Mucosa of descending colon (tissue), 3 donors: ENCODE measurements at places on chromosomes 6 and 20. TPM values are rescaled to one million over a fixed set of nuclear protein-coding genes. Genes with fewer than 3 reads are reported as not detected.

- no peak for DNase-seq
Measured at GRCh38 chr6:22328474-22328873, 31.6 kb upstream of the PRL start.

- no peak for DNase-seq
Measured at GRCh38 chr20:16020971-16021370, 552.3 kb downstream of the KIF16B start.

GRCh38 chr6:5125152-5126006 is 40.2 kb downstream of the PPP1R3G start:
- DNase-seq, result no peak

DTD1 gene
- total RNA-seq, result 14.1 TPM

GRCh38 chr20:46928580-46929132 is 34.0 kb downstream of the EYA2 start:
- DNase-seq, result no peak

DNA sequence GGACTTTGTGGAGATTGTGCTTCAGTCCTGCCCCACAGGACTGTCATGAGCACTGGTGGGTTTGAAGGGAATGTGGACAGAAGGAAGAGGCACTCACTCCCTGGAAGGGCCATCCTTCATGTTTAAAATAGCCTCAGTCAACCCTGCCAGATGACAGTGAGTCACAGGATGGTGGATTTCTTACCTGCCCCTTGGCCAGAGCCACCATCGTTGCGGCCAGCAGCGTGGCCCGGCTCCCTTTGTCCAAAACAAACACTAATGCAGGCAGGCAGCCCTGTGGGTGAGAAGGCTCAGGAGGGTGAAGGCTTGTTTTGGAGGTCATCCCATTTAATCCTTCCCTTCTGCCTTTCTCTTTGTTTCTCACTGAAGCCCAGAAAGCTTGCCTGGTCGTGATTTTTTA is 422.7 kb downstream of the CD83 start:
- no peak for DNase-seq

- DNase-seq, result no peak
Measured at GRCh38 chr6:130105996-130106704, 87.8 kb downstream of the L3MBTL3 start.

DNA sequence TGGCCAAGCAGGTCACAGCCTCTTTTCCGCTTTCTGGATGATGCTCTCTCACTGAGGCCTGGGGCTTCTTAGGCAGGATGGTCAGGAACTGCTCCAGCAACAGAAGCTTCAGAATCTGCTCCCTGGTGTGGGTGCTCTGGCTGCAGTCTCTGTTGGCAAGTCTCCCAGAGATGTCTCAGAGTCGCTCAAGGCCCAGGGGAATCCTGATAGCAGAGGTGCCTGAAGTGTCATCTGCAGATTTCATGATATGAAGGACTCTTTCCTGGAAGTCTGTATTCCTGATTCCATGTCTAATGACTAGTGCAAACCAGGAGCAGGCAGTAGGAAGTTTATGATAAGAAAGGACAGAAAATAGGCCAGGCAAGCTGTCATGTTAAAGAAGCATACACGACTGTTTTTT is 20.3 kb downstream of the ZSCAN31 start:
- no peak for DNase-seq

DNA sequence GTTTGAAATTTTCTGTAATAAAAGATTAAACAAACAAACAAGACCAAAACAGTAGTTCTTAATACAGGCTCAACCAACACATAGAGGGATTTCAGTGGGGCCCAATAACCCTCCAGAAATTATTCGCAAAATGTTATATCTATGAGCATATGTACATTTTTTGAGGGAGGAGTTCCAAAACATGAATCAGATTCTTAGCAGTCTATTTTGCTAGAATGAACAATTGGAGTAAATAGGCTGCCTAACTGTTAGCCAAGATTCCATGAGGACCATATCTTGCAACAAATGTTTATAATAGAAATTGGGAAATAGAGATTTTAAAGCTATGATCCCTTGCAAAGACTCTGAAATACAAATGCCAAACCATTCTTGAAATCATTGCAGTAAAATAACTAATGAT is 186.3 kb downstream of the AKAP7 start:
- DNase-seq, result no peak

GNAS-AS1 gene
- 1.4 TPM for total RNA-seq

GRCh38 chr6:92586236-92586977 is 833.0 kb downstream of the EPHA7 start:
- no peak for DNase-seq

PGBD1 gene
- 1.9 TPM for total RNA-seq

DNA sequence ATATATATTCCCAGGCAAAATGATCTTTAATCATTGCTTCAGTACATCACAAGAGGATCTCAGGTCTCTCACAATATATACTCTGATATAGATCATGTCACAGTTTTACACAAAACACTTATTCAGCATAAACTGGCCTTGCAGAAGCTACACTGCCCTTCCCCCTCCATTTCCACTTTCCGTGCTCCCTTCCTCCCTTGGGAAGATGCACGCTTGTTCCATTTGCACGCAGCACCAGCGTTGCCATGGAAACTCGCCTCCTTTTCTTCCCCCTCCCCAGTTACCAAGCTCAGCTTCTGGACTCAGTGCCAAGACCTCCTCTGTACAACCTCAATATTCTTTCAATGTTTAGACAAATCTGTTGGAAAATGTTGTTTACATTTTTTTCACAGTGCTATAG is 154.6 kb downstream of the RFPL4B start:
- no peak for DNase-seq

NINL gene
- 1.8 TPM for total RNA-seq

GRCh38 chr6:144298194-144298593 is 13.1 kb downstream of the UTRN start:
- DNase-seq, result no peak

DNA sequence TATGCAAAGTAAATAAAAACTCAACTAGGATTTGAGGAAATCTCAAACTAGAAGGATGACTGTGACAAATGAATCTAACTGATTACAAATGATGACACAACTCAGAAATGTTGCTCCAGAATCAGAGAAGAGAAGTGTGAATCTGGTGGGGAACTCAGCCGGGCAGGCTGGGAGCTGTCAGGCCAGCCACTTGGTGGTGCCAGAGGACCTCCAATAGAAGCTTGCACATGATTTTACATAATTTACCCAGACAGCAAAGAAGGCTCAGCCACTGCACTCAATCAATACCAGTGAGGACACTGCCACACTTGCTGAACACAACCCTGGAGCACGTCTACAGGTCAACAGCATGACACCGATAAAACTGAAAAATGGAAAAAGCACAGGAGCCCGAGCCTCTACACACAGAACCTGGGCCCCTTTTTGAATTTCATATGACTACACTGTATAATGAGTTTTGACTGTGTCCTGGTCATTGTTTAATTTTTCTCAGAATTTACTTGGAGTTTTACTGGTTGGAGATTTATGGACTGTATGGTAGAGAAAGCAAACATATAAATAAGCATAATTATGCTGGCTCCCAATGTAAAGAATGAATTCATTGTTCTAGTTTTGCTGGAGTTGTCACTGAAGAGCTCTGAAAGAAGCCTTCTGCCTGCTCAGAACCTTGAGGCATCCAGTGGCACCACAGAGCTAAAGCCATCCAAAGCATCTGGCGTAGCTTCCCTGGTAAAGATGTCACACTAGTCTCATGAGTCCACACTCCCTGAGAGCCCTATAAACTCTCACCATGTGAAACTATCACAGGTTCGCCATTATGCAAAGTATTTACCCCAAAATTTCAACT is 296.5 kb downstream of the THBS2 start:
- DNase-seq, result peak; percentile 77

DNA sequence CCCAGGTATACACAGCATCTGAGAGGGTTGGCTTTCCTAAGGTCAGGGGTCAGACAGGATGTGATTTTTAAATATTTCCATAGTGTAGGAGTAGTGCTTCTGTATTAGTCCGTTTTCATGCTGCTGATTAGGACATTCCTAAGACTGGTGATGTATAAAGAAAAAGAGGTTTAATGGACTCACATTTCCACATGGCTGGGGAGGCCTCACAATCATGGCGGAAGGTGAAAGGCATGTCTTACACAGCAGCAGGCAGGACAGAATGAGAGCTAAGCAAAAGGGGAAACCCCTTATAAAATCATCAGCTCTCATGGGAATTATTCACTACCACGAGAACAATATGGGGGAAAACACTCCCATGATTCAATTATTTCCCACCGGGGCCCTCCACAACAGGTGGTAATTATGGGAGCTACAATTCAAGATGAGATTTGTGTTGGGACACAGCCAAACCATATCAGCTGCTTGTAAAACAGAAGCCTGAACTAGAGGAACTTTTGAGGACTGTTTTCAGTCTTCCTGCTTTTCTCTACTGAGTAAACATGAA is 91.0 kb upstream of the MEI4 start:
- peak; percentile 44 for DNase-seq

- DNase-seq, result no peak
Measured at GRCh38 chr6:83252719-83253118, 59.6 kb downstream of the RWDD2A start.

C6orf141 gene
- total RNA-seq, result 4.1 TPM

TRIM10 gene
- 7.8 TPM for total RNA-seq

SCRT2 gene
- total RNA-seq, result not detected

MYLK4 gene
- 0.41 TPM for total RNA-seq

EPPIN gene
- total RNA-seq, result not detected

DNA sequence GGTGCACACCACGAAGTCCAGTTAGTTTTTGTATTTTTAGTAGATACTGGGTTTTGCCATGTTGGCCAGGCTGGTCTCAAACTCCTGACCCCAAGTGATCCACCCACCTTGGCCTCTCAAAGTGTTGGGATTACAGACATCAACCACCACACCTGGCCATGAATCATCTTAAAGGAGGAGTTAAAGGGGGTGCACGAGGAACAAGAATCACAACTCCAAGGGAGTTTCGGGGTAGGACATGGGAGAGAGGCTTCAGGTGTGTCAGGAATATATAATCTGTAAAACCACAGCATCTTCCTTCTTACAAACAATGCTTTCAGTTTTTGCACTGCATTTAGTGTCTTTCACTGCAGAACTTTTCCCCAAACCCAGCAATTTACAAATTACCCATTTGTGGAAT is 137.4 kb upstream of the SGK1 start:
- DNase-seq, result no peak

GRCh38 chr6:79544299-79544927 is 7.2 kb upstream of the LCA5 start:
- DNase-seq, result no peak

DNA sequence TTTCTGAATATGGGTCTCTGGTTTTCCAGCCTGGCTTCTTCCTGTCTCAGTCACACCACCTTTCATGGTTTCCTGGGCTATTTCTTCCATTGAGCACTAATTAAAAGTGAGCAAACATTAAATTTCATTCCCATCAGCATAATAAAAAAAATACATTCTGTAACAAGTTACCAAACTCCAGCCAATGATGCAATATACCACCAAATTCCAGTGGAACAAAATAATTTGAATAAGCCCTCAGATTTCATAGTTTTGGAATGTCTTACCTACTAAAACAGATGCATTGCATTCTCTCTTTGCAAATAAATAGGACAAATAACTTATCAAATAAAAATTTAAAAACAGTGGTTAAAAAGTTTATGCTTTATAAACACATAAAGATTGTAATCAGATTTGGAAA is 97.8 kb upstream of the PRDM1 start:
- no peak for DNase-seq

COL11A2 gene
- 0.52 TPM for total RNA-seq

DNA sequence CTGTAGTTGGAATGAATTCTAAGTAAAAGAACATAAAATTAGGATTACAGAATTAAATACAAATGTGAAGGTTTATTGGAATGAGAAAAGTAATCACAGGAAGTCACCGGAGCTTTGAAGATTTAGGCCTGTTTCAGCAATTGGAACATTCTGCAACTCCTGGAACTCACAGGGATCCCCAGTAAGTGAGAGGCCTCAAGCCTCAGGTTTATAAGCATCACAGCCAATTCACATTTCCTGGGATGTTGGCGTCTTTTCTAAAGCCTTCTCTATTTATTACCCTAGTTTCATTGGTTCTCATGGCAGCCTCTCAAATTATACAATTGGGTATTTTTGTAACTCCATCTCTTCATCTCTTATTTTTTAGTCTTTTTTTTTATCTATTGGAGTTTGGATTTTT is 90.4 kb upstream of the HIVEP1 start:
- DNase-seq, result no peak

- no peak for DNase-seq
Measured at GRCh38 chr20:4763723-4764510, 42.2 kb downstream of the PRND start.

DNA sequence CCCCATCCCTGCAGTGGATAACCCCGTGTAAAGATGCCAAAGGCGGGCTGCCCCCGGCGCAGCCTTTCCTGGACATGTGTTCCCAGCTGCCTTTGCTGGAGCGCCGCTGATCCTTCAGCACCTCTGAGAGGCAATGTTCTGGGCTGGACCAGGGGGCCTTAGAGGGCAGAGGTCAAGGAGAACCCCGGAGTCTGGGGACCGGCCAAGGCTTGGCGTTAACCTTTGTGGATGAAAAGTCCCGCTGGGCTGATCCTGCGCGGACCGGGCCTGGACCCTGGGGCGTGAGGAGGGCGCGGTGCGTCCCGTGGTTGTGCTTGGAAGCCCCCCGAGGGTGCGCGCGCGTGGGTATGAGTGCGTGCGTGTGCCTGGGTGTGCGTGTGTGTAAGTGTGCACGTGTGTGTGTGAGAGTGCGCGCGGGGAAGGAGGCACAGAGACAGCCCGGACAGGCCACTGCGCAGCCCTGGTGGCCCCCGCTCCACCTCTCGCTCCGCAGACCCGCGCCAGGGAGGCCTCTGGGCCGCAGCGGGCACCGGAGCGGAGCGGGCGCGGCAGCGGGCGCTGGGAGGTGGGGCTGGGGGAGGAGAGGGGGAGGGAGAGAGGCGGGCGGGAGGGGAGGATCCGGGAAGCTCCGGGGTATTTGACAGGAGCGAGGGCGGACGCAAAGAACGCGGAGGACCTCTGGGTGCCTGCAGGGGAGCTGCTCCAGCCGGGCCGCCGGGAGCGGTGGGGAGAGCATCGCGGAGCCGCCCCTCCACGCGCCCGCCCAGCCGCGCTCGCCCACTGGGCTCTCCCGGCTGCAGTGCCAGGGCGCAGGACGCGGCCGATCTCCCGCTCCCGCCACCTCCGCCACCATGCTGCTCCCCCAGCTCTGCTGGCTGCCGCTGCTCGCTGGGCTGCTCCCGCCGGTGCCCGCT is at the start of gene SMOC2:
TSS of gene SMOC2 (plus strand) at position 665 of the 914 bp plus-strand sequence. CDS start at position 852, 187 bp downstream.
- DNase-seq, result peak; percentile 69

C6orf15 gene
- not detected for total RNA-seq

TNF gene
- 0.41 TPM for total RNA-seq

HLA-DRB5 gene
- 50.3 TPM for total RNA-seq

- no peak for DNase-seq
Measured at GRCh38 chr6:142412241-142412640, 110.4 kb downstream of the ADGRG6 start.

HLA-DMA gene
- total RNA-seq, result 27.7 TPM

DNA sequence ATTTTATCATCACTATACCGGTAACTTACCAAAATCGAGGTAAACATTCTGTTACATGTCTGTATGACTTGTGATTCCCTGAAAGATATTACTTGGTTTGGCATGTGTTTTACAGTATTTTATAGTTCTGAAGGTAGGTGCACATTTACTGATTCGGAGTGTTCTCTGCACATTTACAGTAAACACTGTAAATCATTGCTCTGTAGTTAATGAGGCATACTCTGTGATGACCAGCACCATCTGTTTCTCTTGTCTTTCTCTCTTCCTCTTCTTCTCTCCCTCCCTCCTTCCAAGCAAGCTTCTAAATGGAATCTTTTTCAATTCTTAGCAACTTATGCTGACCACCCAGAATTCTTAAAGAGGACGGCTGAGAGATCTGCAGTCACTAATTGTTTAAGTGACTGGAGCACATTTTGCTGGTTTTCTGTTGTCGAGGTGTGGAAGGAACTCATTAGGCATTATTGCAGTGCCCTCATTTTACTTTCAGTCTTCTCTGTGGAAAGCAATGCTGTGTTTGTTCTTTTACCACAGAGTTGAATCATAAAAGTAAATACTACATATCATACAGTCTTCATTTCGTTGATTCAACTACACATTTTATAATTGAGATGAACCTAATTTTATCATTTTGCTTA is 126.5 kb downstream of the UTRN start:
- no peak for DNase-seq
